Kidney epithelial cell (primary cell): ENCODE measurements at places on chromosomes 3 and 15.

GRCh38 chr3:164465172-164465571 lies 613.1 kb downstream of the SI start:
- DNase-seq = no peak

- DNase-seq = no peak
Observed at GRCh38 chr15:82960766-82961165, 8.2 kb upstream of the HOMER2 start.

- DNase-seq = no peak
Observed at GRCh38 chr15:23823508-23823907, 136.4 kb upstream of the NDN start.

GRCh38 chr15:95329362-95329761 lies 1001.1 kb upstream of the NR2F2 start:
- DNase-seq = no peak

GRCh38 chr3:141065841-141066805 lies 15.0 kb downstream of the SPSB4 start:
- no peak for DNase-seq

DNA sequence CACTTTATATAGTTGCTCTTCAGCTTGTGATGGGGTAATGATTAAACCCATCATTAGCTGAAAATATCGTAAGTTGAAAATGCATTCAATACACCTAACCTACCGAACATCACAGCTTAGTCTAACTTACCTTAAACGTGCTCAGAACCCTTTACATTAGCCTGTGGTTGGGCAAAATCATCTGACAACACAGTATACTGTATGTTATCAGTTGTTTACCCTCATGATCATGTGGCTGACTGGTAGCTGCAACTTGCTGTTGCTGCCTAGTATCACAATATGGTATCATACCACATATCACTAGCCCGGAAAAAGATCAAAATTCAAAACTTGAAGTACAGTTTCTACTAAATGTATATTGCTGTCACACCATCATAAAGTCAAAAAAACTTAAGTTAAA lies 9.5 kb downstream of the ZNF280D start:
- DNase-seq = no peak

GRCh38 chr15:77991029-77991406 lies 86.5 kb downstream of the TBC1D2B start:
- DNase-seq = no peak

- DNase-seq = peak; percentile 42
Observed at GRCh38 chr15:78212546-78213424, 21.6 kb downstream of the ACSBG1 start.

DNA sequence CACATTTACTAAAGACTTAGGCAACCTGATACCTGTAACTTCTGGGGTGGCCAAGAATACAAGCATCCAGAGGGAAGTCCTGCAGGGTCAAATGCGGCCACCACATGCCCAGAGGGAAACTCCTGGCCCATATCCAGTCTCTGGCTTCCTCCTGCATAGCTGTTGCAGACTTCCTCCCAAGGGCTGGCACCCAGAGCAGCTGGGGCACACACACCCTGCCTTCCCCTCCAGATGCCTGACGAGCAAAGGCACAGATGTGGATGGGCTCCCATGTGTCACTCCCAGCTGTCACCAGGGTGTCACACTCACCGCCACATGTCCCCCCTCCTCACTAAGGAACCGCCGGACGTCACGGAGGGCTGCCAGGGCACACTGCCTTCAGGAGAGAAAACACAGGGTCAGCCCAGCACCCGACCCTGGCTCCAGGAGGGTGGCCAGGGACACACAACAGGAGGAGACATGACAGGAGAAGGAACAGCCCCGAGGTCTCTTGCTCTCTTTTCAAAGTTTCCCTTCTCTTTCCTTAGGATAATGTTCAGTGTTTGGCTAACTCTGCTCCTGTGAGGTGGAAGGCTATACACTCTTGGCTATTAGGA lies 13.2 kb downstream of the PFKFB4 start:
- DNase-seq = no peak

- DNase-seq = no peak
Observed at GRCh38 chr15:47265686-47266085, 451.6 kb upstream of the SEMA6D start.

DNA sequence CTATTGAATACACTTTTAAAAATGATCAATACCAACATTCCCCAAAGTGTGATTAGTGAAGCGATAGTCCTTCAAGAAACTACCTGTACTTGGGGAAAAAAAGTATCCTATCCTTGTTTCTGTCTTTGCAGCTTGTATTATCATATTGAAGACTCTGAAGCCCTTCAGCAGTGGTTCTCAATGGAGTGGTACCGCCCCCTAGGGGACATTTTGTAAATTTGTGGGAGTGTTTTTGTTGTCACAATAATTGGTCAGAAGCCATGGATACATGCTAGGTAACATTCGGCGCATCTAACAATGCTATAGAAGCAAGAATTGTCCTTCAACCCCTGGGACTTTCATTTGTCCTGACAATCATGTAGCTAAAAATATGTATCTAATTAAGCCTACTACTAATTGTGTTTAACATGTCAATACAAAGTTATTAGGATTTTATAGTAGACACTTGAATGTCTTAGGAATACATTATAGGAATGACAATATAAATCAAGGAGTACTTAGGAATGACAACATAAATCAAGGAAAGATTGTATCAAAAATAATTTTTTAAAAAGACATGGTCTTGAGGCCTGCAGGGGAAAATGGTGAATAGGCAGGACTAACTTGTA lies 53.7 kb downstream of the NMD3 start:
- DNase-seq = no peak

- no peak for DNase-seq
Observed at GRCh38 chr3:192802957-192803899, 75.9 kb upstream of the FGF12 start.

GRCh38 chr3:40768536-40768935 lies 243.8 kb downstream of the ZNF621 start:
- DNase-seq = no peak

DNA sequence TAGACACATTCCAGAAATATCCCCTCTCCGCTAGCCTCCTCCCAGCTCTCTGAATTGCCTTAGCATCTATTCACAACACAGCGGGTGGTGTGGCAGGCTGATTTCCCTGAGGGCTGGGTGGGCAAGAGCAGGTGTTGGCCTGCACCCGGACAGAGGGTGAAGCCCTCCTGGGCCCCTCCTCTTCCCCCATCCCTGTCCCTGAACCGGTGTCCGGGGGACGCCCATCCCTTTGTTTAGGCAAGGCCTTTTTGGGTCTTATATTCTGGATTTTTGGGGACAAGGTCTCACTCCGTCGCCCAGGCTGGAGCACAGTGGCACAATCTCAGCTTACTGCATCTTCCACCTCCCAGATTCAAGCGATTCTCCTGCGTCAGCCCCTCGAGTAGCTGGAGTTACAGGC lies 55.2 kb upstream of the KLHL25 start:
- no peak for DNase-seq

GRCh38 chr3:151989621-151990020 lies 116.2 kb downstream of the SUCNR1 start:
- no peak for DNase-seq

- no peak for DNase-seq
Observed at GRCh38 chr3:32283304-32283703, 44.8 kb downstream of the CMTM8 start.

DNA sequence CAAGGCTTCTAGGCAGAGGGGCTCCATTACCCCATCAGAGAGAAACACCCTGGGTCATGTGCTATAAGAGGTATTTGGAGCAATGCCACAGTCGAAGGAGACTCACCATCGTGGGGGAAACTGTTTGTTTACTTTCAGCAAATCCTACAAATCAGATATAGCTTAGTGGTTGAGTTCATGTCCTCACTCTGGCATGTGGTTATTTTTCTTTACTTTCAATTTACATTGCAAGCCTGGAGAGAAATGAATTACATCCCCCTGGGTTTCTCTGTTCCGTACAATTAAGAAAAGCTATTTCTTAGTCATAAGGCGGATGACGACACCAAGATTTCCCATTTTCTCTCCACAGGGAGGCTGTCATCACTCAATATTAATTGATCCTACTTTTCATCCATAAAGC lies 36.9 kb downstream of the RFTN1 start:
- peak; percentile 72 for DNase-seq

GRCh38 chr3:181699171-181699903 lies 12.4 kb upstream of the SOX2 start:
- DNase-seq = no peak

DNA sequence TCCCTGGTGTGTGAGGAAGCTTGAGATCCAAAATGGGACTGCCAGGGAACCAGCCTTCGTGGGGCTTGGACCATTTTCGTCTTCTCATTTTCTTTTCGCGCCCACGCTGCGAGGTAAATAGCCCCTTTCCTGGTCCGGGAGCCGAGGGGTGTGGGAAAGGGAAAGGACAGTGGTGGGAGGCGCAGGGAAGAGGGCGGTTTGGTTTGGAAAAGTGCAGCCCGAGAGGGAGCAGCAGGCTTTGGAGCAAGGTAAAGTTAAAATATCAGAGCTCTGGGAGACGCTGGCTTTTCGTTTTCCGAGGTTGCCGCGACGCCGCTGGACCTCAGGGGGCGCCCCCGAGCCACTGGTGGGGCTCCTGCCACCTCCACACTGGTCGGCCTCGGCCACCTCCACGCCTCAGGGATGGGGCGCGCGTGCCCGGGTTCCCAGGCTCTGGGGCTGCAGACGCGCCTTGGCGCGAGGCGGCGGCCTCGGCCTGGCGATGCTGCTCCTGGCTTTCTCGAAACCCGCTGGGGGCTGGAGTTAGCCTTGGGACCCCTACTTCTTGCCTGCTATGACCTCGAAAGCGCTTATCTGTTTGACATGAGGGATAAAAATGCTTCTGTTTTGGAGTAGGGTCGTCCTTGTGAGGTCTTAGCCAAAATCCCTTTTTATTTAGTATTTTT lies 3.2 kb downstream of the PTPRG start:
- DNase-seq = no peak

DNA sequence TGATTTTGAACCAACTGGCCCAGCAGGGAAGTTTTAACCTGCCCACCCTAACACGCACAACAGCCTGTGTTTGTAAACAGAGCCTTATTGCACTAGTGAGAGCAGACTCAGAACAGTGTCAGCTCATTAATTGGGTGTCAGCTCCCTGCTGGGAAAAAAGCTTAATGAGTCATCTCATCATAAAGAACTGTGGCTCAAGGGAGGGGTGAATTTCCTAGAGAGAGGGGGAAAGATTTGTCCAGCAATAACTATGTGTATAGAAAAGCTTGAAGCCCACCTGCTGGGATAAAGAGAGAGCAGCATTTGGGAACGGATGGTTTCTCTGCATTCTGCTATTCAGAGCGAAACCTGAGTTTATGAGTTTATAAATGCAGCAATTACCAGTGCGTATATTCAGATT lies 48.9 kb upstream of the GMNC start:
- DNase-seq = no peak

- DNase-seq = no peak
Observed at GRCh38 chr15:66253418-66254088, at the start of gene MEGF11. Gene MEGF11 (minus strand): TSS chr15:66253750. CDS start chr15:66128403, 125,347 bp downstream.

DNA sequence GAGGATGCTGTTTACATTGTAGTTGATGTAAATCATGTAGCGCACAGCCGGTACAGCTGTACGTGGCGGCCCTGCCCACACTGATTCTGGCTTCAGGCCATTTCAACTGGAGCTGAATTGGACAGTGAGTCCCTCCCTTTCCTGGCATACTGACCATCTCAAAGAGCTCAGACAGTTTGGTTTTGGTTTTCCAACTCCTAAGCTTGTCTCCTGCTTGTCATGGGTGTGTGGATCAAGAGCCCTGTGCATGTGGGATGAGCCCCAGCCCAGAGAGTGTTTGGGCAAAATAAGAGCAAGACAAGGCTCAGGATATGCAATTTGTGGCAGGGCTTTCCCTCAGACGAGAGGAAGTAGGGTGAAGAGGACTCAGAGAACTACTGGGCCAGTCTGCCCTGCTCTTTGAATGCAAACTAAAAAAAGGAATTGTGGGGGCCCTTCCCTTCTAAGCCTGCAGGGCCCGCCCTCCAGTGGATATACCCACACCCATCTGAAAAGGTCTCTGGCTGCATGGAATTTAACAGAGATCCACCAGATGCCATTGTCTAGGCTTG lies 13.3 kb downstream of the ITGA11 start:
- DNase-seq = no peak

GRCh38 chr3:149245738-149246451 lies 24.3 kb upstream of the CP start:
- peak; percentile 34 for DNase-seq

- no peak for DNase-seq
Observed at GRCh38 chr3:113104357-113105092, 106.8 kb upstream of the BOC start.

DNA sequence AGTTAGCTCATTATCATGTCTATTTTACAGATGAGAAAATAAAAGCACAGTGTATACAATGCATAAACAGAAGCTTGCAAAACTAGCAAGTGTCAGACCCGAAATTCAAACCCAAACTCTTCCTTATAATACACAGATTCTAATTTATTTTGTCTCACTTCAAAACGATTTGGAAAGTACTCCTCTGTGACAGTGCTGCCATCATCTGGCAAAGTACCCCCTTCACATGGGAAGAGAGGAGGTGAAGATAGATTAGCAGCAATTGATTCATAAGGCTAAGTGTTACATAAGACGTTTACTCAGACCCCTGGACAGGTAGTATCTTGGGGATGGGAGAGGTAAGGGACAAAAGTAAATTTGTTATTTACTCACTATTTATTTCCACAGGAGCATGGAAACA lies 744.0 kb upstream of the SGO1 start:
- DNase-seq = no peak

GRCh38 chr3:66486646-66487045 lies 14.2 kb downstream of the LRIG1 start:
- no peak for DNase-seq

DNA sequence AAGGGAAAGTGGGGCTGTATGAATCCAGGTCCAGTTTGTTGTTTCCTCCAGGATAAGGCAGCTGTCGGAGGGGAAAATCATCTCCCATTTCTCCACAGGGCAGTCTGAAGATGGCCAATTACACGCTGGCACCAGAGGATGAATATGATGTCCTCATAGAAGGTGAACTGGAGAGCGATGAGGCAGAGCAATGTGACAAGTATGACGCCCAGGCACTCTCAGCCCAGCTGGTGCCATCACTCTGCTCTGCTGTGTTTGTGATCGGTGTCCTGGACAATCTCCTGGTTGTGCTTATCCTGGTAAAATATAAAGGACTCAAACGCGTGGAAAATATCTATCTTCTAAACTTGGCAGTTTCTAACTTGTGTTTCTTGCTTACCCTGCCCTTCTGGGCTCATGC lies 911 bp downstream of the CCRL2 start:
- DNase-seq = no peak

- DNase-seq = no peak
Observed at GRCh38 chr3:153045150-153045549, 116.9 kb upstream of the RAP2B start.

- DNase-seq = no peak
Observed at GRCh38 chr3:58392181-58392580, 41.5 kb downstream of the PDHB start.

DNA sequence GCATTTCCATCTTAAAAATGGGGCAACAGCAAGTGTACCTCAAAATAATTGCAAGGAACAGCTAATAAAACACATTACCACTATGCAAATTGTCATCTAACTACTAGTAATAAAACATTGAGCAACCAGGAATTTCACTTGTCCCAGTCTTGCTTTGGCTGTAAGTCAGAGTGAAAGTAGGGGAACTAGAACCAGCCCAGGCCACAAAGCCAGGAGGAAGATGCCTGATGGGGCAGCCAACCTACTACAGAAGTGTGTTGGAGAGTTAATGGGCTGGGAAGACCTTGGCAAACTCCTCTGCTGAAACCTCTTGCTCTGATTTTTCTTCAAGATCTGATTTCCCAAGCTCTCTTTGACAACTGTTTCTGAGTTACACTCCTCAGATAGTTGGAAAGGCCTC lies 40.2 kb upstream of the LPP start:
- no peak for DNase-seq
